ENCODE measurements at places on chromosomes 1 and 21. TPM values are rescaled to one million over a fixed set of nuclear protein-coding genes. Genes with fewer than 3 reads are reported as not detected.

Gene FMN2
- polyA plus RNA-seq, result 7.2 TPM

Gene ACKR1
- polyA plus RNA-seq, result 0.02 TPM

Gene MROH7
- 0.51 TPM for polyA plus RNA-seq

Gene C8A
- not detected for polyA plus RNA-seq

Gene RHCE
- polyA plus RNA-seq, result 0.57 TPM

Gene RIPK4
- polyA plus RNA-seq, result 7.0 TPM

Gene ARF1
- polyA plus RNA-seq, result 713 TPM

Gene S100A8
- polyA plus RNA-seq, result not detected

Gene VWA5B1
- polyA plus RNA-seq, result not detected

Gene SHISAL2A
- 0.07 TPM for polyA plus RNA-seq

Gene KCTD3
- polyA plus RNA-seq, result 34.8 TPM

Gene GUCA2B
- not detected for polyA plus RNA-seq

Gene FYB2
- polyA plus RNA-seq, result not detected

Gene OR14K1
- not detected for polyA plus RNA-seq

DNA sequence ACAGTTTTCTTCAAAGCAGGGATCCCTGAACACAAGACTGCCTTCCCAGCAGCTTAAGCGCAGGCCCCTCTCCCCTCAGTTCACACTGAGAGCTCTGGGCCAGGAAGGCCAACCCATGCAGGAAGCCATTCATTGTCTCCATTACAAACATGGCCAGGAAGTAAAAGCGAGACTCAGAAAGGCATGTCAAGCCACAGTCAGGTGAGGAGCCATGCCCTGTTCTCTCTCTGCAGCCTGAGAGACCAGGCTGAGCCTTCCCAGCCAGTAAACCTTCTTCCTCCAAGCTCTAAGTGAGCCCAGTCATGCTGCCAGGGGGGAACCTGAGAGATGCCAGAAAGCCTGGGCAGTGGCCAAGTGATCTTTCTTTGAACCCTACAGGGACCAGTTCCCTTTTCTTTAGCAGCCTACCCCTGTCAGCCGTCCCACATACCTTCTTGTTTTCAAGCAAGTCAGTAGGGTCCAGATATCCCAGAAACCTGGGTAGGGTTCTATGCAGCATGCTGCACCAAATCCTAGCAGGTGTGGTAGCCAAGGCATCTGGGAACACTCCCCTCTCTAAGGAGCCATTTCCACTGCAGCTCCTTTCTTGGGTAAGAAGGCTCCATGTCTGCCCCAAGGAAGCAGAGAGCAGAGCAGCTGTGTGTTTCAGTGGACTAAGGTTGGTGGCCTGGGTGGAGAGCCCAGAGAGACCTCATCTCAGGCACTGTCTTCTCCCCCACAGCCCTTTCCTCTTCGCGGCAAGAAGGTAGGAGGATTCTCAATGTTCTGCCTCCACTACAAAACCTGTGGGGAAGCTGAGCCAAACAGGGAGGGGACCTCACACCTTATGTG is 977 bp downstream of the TRAF3IP3 start:
- no peak for DNase-seq

DNA sequence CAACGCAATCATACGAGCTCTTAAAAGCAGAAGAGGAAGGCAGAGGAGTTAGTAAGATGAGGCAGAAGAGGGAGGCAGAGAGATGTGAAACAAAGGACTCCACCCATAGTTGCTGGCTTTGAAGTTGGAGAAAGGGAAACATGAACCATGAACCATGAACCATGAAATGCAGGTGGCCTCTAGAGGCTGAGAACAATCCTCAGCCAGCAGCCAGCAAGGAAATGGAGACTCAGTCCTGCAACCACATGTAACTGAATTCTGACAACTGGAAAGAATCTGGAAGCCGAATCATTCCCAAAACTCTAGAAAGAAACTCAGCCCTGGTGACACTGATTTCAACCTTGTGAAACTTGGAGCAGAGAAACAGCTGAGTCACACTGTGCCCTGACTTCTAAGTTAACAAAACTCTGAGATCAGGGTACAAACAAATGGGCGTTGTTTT is 10.1 kb downstream of the DIPK1A start:
- DNase-seq, result no peak

GRCh38 chr21:28150778-28151177 is 841.9 kb downstream of the LTN1 start:
- no peak for DNase-seq

DNA sequence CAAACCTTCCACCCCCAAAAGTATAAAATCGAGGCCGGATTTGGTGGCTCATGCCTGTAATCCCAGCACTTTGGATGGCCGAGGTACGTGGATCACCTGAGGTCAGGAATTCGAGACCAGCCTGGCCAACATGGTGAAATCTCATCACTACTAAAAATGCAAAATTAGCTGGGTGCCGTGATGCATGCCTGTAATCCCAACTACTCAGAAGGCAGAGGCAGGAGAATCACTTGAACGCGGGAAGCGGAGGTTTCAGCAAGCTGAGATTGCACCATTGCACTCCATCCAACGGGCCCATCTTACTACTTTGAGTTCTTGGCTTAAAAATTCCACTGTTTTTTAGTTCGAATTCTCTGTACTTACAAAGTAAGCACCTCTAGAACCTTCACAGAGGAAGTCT is 11.0 kb downstream of the KLHDC8A start:
- DNase-seq, result no peak

DNA sequence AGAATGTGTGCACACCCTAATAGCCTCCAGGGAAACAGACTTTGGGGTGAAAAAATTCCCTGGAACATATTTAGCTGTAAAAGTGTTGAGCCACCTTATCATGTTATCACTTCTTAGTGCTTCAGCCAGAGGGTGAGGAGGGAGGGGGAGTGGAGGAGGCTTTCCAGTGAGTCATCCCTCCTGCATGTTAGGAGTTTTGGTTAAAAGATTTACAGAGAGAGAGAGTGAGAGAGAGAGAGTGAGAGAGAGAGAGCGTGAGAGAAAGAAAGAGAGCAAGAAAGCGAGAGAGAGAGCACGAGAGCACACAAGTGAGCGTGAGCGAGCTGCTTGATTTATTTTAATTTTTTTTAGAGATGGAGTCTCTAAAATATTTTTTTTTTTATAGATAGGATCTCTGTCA is 13.5 kb upstream of the CACNA1E start:
- no peak for DNase-seq

DNA sequence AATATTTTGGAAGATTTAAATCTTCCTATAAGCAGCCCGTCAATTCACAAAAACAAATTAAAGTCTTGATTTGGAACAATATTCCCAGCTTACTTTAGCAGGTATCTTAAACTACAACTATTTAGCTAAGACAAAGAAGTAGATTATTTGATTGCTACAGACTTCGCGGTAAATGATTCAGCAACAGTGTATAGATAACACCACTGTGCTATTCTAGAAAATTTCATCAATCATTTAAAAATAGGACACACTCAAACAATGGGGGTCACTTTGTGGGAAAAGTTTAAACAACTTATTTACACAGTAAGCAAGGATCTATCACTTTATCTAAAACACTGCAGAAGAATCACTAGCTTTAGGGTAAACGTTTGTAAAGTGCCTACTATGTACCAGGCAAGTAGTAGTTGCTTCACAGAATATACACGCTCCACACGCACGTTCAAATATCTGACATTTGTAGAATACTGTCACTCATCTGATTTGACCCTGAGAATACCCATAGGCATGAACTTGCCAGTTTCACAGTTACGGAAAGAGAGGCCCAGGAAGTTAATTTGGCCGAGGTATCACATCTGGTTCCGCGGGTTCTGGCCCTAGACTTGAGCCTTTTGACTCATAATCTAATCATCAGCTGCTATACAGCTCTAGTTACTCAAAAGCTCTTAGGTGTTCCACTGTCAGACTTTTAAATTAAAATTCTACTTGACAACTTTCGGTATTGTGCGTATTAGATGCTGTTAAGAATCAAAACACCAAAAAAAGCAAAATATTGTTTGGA is 876 bp downstream of the DENND2C start:
- peak; percentile 9 for DNase-seq

DNA sequence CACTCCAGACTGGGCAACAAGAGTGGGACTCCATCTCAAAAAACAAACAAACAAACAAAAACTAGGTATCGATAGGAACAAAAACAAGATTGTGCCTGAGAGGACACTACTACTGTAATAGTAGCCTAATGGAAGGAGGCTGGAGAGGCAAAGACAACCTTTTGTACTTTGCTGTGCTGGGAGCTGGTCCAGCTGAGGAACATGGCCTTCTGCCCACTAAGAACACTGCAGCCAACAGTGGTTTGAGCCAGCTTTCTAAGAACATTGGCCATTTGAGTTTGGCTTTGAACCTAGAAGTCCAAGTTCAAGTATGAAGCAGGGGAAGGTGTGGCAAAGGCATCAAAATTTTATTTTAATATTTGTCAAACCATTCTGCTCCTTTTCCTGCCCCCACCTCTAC is 22.7 kb upstream of the RGS8 start:
- DNase-seq, result no peak

- no peak for DNase-seq
These were observed 112.3 kb upstream of the COL11A1 start for GRCh38 chr1:103220631-103221041.

DNA sequence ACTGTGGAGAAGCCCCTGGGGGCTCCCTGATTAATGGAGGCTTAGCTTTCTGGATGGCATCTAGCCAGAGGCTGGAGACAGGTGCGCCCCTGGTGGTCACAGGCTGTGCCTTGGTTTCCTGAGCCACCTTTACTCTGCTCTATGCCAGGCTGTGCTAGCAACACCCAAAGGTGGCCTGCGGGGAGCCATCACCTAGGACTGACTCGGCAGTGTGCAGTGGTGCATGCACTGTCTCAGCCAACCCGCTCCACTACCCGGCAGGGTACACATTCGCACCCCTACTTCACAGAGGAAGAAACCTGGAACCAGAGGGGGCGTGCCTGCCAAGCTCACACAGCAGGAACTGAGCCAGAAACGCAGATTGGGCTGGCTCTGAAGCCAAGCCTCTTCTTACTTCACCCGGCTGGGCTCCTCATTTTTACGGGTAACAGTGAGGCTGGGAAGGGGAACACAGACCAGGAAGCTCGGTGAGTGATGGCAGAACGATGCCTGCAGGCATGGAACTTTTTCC is 24.8 kb downstream of the PCSK9 start:
- peak; percentile 61 for DNase-seq

DNA sequence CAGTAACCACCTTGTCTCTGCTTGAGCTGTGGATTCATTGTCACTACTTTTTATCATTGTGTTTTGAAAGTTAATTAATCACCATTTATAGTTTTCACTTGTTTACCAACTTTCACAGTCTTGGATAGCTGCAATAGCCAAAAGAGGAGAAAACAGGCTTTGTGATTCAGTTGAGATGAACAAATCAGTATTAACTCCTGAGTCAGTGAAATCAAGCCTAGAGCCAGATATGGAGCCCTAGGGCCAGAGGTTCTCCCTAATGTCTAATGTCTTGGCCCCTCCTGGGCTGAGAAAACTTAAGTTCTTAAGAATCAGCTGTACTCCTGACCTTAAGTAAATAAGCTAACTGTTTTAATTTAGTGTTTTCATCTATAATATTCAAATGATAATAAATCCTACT is 228.8 kb downstream of the DNM3 start:
- DNase-seq, result no peak

DNA sequence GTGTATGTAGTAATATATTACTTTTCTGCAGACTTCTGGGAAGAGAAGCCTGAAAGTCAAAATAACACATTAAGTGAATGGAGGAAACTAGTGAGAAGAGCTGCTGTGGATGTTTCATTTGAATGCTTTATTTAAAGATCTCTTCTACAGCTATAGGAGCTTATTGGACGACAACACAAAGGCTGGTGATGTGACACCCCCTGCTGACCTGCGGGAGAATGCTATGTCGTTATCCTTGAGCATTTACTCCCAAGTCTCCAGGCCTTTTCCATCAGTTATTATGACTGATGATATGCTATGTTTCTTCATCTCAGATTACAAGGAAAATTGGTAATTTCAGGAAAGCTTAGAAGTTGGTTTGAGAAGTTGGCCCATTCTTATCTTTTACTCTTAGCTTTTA is 22.3 kb upstream of the PLA2G4A start:
- no peak for DNase-seq

DNA sequence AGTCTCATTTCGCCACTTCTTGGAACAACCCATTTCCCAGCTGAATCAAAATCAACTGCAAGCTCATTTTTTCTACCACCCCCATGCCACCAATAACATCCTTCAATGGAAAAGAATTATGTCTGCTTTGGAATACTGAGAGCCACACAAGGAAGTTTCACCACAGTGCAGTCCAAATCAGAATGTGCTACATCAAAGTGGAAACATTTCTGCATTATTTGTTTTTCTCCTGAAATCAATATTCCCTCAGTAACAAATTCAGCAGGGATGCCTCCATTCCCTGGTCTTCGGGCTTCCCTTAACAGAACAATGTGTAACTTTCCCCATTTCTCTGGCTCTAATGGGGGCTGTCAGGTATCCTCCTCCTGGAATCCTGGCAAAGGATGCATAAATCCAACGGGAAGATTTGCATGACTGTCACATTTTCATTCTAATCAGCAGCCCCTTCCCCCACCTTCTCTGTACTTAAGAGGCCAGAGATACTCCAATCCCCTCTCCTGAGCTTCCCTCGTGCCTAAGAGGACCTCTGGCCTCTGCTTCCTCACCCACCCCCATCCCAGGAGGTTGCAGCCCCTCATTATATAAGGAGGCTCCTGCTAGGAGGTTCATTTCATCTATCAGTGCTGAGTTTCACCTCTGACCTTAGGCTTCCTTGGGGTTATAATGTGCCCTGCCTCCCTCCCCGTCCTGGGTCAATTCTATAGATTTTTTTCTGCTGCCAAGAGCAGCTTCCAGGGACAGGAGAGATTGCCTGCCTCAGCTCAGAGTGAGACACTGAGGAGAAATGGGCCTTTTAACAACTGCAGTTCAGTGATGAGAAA is 201.1 kb downstream of the OMA1 start:
- DNase-seq, result no peak

GRCh38 chr1:46790446-46791101 is 8.3 kb upstream of the CYP4B1 start:
- DNase-seq, result no peak

DNA sequence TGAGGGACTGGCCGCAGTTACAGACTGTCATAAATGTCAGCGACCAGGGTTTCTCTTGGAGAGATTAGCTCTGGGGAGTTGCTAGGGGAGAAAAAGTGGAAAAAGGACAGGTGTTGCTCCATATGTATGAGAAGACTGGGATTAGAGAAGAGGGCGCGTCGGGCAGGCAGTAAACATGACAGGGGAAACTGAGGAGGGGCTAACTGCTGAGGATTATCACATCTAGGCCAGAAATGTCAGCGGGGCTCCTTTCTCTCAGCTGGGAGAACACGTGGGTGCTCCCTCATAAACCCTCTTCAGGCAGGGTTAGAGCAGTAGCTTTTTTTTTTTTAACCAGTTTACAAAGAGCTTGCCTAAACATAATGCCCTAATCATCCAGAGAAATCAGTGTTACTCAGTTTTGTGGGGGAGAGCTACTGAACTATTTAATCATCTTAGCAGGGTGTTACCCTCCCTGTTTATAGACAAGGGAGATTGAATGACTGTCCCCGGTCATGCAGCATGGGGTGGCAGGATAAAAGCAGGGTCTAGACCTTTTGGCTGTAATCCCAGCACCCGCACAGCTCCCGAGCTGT is 35.2 kb downstream of the ELAPOR1 start:
- DNase-seq, result no peak

GRCh38 chr1:31036749-31037500 is 28.6 kb downstream of the PUM1 start:
- DNase-seq, result no peak

GRCh38 chr1:181812208-181812607 is 249.3 kb downstream of the ZNF648 start:
- DNase-seq, result no peak

GRCh38 chr1:151547119-151547899 is 7.2 kb downstream of the TUFT1 start:
- no peak for DNase-seq

GRCh38 chr1:147504801-147505311 is 36.4 kb upstream of the BCL9 start:
- DNase-seq, result peak; percentile 9
